Esophagus squamous epithelium (tissue), 5 donors: ENCODE measurements at places on chromosomes 3 and 15. TPM values are rescaled to one million over a fixed set of nuclear protein-coding genes. Genes with fewer than 3 reads are reported as not detected.

PRR20G gene
- not detected for total RNA-seq

RNU6-1 gene
- not detected for total RNA-seq

FETUB gene
- total RNA-seq, result 0.94 TPM

CPN2 gene
- total RNA-seq, result not detected

LARP6 gene
- total RNA-seq, result 2.9 TPM

GP5 gene
- total RNA-seq, result 0.38 TPM

SLC24A5 gene
- total RNA-seq, result not detected

AMT gene
- total RNA-seq, result 1.3 TPM

CHST14 gene
- 2.9 TPM for total RNA-seq

CYP8B1 gene
- not detected for total RNA-seq

TMEM158 gene
- 1.8 TPM for total RNA-seq

ANKRD63 gene
- total RNA-seq, result not detected

A4GNT gene
- total RNA-seq, result not detected

CSPG5 gene
- 0.19 TPM for total RNA-seq

FGF12 gene
- total RNA-seq, result 1.1 TPM

SLC9C1 gene
- not detected for total RNA-seq

ARNT2 gene
- 0.15 TPM for total RNA-seq

SCAPER gene
- 30.1 TPM for total RNA-seq

MYRIP gene
- total RNA-seq, result 2.4 TPM

NRROS gene
- 0.18 TPM for total RNA-seq

NOX5 gene
- 0.61 TPM for total RNA-seq

FOXB1 gene
- not detected for total RNA-seq

CD96 gene
- total RNA-seq, result 3.0 TPM

RHOA gene
- 318 TPM for total RNA-seq

STRC gene
- total RNA-seq, result not detected

RSRC1 gene
- 22.5 TPM for total RNA-seq

GP9 gene
- not detected for total RNA-seq

PRSS50 gene
- total RNA-seq, result not detected

CRTAP gene
- total RNA-seq, result 159 TPM

BCHE gene
- 2.1 TPM for total RNA-seq

TNIK gene
- total RNA-seq, result 4.1 TPM
